ENCODE measurements at places on chromosomes 2 and 18.

GRCh38 chr2:33221046-33221784, 255.2 kb upstream of the RASGRP3 start:
- DNase-seq: no peak

GRCh38 chr2:213227458-213227857, 56.8 kb upstream of the SPAG16 start:
- DNase-seq: no peak

GRCh38 chr2:111715987-111716904, 167.7 kb downstream of the ANAPC1 start:
- no peak for DNase-seq

DNA sequence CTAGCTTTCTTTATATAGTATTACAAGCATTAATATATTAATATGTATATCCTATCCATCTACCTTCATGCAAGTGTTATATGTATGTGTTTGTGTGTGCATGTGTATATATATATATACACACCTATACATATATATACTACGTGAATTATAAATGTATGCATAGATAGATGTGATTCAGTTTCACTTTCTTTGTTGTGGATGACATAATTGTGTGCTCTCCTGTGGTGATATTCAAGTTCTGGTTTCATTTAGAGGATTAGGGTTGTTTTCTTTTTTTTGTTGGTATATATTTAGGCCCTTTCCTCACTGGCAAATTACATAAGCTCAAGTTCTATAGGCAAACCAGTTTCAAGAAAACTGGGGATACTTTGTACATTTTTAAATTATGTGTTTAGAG, 225.7 kb upstream of the FANCL start:
- no peak for DNase-seq

GRCh38 chr2:190513877-190514276, 20.6 kb downstream of the NEMP2 start:
- no peak for DNase-seq

DNA sequence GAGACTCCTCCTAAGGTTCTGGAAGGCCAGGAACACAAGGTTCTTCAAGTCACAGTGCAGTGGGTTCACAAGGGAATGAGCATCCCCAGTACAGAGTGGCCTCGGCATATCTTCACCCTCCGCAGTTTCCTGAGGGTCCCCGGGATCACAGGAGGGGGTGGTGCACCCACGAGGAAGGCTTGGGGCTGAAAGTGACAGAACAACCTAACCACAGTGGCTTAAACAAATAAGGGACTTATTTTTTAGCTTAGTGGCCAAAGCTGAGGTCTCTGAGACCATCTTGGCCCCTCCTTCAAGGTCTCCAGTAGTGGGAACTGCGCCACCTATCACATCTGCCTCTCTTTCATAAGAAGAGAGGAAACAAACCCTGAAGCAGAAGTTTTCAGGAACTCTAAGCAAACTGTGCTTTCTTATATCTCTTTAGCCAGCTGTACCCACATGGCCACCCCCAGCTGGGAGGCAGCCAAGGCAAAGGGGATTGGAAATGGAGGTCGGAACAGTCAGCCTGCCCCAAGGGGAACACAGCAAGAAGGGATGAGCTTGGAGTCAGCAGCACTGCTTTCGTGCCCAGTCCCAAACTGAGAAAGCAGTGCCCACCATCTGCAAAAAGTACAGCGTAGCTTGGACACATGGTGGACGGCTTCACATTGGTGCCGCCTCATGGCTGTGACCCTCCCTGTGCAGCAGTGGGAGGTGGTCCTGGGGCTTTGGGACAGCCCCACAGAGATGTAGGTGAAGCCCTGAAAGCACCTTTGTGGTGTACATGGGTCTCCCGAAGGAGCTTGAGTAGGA, 260.0 kb upstream of the ID2 start:
- no peak for DNase-seq

- no peak for DNase-seq
Observed at GRCh38 chr2:16525265-16525887, 140.3 kb downstream of the CYRIA start.

GRCh38 chr2:241271706-241272302, 43.7 kb downstream of the HDLBP start:
- no peak for DNase-seq

- DNase-seq: no peak
Observed at GRCh38 chr18:965921-966758, 61.5 kb downstream of the ADCYAP1 start.

GRCh38 chr2:119408221-119408619, 23.4 kb upstream of the TMEM37 start:
- no peak for DNase-seq

- DNase-seq: no peak
Observed at GRCh38 chr2:241637795-241638660, 535 bp downstream of the ATG4B start.

DNA sequence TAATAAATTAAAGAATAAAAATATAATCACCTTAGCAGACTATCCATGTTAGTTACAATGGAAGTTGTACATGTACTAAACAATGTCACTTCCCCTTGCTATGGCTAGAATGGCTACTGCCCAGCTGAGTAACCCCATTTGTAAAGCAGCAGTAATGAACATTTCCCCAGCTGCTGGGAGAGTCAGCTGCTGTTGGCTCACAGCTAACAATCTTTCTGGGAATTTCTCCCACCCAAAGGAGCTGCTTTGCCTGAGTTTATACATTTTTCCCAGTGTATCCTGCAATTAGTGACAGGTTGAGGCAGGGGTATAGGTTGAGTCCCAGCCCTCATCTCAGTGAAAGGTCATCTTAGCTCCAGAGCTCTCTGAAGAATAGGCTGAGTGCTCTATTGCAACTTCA, 665.6 kb upstream of the KLHL29 start:
- DNase-seq: no peak

GRCh38 chr2:98509542-98510321, 65.1 kb downstream of the INPP4A start:
- no peak for DNase-seq

DNA sequence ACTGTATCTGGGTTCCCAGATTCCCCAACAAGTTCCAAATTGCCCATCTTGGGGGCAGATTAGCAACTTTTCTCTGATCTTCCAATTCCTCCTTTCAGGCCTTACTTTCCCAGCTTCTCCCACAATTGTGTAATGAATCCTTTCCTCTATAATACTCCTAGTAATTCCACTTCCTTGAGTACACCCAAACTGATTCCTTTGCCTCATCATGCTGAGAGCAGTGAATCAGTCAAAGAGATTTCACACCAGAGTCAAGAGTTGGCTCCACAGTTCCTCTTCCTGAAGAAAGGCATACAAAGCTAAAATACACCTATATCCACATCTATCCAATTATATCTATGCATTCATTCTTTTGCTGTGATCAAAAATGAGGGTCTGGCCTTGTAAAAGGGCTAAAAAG, 28.6 kb upstream of the DAPL1 start:
- DNase-seq: no peak

DNA sequence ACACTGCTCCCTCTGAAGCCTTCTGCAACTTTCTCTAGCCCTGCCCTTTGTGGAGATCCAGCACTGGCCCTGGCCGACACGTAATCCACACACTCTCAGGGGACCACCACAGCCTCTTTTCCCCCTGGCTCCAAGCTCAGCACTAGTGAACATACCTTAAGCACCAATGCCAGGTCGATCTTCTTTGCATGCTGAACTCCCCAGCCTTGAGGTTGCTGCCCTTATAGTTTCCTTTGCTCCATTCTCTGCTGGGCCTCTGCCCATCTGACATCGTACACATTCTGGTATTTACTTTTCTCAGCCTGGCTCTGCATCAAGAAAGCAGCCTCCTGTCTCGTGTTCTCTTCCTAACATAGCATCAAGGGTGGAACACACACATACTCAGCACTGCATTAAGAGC, 361.5 kb downstream of the LPIN1 start:
- no peak for DNase-seq

DNA sequence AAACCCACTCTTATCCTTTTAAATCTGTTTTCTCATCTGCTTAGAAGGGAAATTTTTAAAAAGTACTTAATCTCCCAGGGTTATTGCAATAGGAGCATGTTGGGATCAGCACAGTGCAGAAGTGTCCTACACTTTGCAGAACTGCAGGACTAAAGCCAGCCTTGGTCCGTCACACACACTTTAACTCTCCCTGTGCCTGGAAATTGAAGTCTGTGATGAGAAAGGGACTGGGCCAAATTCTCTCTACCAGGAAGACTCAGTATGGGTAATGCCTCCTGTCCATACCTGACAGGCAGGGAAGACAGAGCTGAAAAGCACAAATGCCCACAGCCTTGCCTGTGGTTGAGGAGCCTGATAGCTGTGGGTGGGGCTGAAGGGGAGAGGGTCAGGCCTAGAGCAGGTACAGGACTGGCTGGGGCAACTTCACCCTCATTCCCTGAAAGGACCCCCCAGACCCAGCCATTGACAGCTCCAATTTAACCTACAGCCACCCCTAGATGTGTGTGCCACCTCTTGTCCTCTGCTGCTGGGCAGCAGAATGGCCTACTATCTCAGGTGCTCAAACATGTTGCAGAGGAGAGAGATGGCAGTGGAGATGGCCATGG, 377.2 kb upstream of the KLHL29 start:
- DNase-seq: no peak

DNA sequence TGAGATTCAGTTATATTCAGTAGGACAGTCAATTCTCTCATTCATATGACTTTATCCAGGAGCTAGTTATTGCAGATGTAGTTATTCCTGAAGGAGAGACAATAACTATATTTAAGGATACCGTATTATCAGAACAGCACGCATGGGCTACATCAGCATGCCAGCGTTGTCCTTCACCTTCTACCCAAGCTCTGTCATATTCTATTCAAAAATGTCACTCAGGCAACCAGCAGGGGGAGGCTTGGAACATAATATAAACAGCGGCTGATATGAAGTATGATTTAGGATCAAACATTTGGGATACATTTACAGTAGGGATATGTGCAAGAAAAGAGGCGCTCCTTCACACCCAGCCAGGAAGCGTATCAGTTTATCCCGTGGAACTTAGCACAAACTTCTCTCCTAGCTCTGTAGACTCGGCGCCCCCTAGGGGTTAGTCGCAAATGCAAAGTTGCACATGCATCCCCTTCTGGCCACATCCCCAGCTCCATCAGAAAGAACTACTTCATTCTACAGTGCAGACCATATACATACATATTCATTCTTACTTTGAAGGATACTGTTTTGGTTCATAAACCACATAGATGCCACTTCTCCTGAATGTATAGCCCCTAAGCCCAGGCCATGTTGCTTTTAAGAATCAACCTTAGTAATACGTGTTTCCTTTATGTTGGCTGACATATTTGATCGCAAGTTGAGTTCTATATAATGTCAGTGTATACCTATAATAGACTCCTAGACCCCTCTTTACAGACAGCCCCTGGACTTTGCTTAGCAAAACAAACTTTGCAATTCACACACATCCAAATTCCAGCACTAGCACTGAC, 759.4 kb downstream of the ADCYAP1 start:
- no peak for DNase-seq

GRCh38 chr2:50863856-50864255, 168.1 kb downstream of the NRXN1 start:
- no peak for DNase-seq

DNA sequence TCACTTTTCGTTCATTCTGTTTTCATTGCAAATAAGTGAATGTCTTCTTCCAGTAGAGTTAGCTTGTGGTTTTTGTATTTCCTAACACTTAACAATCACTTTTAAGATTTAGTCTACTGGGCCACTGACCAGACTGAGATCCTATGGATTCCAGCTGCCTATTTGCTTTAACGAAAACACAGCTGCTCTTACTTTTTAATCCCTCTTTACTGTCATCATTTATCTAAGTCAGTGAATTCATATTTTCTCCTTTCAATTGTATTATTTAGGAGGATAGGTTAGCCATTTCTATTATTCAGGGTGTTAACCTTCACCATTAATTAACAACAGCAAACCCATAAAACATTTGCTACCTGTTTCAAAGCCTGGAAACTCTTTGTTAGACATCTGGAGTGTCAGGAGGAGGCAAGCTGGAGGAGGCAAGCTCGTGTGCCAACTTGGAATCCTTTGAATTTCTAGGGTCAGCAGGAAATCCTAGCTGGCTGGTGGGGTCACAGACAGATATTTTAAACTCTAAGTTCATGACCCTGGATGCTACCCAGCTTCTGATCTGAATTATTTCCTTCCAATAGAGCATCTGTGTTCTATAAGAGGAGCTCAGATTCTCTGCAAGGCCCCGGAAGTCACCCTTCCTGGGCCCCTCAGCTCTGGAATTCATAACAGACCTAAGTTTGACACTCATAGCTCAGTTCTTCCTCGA, 385.3 kb downstream of the RBM43 start:
- DNase-seq: no peak

DNA sequence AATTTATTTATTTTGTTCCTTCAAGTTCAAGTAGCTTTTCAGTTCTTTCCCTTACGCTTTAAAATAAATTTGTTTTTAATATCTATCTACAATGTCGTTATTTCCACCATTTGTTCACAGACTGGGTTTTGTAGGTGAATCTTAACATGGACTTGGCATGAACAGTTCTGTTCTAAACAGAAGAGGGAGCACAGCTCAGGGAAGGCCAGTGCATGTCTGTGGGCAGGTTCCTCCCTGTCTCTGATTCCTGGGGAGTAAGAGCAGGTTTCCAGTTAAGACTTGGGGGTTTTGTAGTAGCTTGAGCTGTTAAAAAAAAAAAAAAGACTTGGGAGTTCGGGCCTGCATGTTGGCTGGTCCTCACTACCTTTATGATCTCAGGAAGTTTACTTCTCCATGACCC, 11.1 kb downstream of the TTL start:
- DNase-seq: no peak

DNA sequence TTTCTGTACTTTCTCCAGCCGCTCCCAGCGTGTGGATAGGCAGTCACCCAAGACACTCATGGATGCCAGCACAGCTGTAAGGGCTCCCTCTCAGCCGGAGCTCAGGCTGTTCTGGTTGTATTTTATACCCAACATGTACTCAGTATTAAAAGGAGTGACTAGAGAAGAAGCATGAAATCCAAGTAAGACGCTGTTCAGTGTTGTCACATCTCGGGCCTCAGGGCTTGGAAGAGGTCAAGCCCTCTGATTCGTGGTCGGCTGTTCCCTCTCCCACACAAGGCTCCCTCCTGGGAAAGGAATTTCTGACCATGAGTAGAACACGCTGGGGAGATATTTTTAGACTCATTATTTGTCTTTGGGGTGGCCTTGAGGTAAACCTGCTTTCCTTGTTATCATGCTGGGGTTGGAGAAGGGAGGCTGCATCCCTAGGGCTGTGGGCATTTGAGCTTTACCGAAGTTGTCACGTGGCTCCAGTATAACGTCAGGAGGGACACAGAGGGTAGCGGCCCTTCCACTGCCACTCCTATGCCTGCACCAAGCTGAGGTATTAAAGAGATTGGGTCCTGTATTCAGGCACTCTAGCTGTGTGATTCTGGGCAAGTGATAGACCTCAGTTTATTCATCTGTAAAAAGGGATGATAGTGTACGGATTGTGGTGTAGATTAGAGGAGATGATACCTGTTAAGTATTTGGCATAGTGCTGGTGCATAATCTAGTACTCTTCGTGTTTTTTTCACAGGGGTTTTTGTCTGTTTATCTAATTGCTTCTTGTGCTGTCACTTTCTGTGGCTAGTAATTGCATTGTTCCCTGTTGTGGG, 34.1 kb downstream of the HK2 start:
- DNase-seq: no peak

GRCh38 chr2:189152483-189152882, 27.1 kb downstream of the COL5A2 start:
- no peak for DNase-seq
